ENCODE measurements at places on chromosomes 3 and 15.

- DNase-seq = peak; percentile 92
Observed at GRCh38 chr3:63343674-63344073, 65.6 kb downstream of the SYNPR start.

- DNase-seq = no peak
Observed at GRCh38 chr3:4776980-4777581, 202.2 kb upstream of the BHLHE40 start.

DNA sequence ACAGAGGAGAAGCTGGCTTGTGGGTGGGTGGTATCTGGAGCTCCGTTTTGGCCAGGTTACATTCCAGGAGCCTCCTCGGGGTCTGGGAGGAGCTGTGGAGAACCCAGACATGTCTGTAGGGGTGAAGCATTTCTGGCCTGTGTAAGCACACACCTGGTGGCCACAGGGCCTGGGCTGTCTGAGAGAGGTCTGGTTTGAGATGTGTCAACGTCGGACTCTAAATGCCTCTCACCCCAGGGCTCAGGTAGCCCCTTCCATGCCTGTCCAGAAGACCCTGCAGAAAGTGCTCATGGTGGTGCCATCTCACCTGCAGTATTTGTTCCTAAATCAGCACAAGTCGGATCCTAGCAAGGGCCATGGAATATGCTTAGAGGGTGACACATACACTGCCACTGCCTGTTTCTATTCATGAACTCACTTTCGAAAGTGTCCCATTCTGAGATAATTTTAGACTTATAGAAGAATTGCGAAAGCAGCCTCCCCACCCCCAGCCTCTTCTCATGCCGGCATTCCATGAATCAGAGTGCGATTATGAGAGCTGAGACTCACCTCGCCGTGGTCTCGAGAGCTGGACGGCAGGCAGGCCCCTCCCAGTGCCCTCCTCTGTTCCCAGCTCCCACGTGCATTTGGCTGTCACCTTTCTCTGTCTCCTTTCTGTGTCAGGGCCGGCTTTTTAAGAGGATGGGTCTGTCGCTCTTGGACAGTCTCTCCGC lies 63.7 kb downstream of the KLF15 start:
- no peak for DNase-seq

GRCh38 chr15:95690631-95691340 lies 639.7 kb upstream of the NR2F2 start:
- no peak for DNase-seq

DNA sequence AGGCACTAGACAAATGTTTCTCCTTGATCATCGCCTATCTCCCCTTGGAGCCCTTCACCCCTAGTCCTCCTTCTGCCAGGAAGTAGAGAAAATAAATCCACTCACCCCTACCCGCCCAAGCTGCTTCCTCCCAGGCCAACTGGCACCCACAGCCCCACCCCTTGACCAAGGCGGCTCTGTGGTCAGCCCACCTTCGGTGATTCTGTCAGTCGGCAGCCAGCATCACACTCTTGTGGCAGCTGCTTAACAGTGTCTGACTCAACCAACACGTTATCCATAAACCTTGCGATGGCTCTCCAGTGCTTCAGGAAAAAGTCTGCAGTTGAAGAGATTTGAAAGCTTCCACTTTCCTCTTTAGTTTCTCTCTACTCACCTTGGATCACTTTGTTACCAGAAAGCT lies 7.6 kb downstream of the SHF start:
- DNase-seq = no peak

GRCh38 chr15:99447497-99448371 lies 118.0 kb upstream of the MEF2A start:
- no peak for DNase-seq

DNA sequence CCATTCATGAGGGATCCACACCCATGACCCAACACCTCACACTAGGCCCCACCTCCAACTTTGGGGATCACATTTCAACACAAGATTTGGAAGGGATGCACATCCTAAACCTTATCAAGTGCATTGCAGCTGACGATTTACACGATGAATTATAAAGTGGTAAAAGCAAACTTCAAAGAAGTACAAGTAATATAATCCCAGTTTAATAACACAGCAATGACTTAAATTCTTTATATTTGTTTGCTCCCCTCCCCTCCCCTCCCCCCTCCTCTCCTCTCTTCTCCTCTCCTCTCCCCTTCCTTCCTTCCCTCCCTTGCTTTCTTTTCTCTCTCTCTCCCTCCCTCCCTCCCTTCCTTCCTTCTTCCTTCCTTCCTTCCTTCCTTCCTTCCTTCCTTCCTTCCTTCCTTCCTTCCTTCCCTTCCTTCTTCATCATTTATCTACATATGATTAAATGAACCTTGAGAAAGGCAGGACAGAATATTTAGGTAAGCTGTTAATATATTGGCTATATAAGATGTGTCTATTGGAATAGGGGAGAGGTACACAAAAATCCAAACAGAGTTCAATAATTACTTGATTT lies 46.3 kb upstream of the CLSTN2 start:
- DNase-seq = peak; percentile 96

DNA sequence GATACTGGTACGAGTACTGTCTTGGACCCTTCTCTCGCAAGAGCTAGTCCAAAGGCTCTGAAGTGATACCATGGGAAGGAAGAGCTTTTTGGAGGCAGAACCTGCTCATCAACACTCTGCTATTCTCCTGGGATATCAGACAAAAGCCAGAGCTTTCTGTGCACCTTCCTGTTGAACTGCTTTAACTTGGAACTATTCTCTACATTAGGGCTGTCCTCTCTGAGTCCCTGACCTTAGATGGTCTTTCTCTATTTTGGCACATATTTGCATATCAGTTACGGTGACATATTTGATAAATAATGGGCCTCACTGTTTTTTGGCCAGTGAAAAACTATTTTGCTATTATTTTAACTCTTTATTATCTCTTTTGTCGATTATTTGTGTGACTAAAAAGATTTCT lies 146.9 kb downstream of the TIGIT start:
- no peak for DNase-seq

GRCh38 chr15:35624881-35625280 lies 78.9 kb upstream of the DPH6 start:
- peak; percentile 34 for DNase-seq

- no peak for DNase-seq
Observed at GRCh38 chr3:67017211-67017610, 19.1 kb downstream of the KBTBD8 start.

- DNase-seq = no peak
Observed at GRCh38 chr15:25737218-25737643, 125.9 kb downstream of the ATP10A start.

DNA sequence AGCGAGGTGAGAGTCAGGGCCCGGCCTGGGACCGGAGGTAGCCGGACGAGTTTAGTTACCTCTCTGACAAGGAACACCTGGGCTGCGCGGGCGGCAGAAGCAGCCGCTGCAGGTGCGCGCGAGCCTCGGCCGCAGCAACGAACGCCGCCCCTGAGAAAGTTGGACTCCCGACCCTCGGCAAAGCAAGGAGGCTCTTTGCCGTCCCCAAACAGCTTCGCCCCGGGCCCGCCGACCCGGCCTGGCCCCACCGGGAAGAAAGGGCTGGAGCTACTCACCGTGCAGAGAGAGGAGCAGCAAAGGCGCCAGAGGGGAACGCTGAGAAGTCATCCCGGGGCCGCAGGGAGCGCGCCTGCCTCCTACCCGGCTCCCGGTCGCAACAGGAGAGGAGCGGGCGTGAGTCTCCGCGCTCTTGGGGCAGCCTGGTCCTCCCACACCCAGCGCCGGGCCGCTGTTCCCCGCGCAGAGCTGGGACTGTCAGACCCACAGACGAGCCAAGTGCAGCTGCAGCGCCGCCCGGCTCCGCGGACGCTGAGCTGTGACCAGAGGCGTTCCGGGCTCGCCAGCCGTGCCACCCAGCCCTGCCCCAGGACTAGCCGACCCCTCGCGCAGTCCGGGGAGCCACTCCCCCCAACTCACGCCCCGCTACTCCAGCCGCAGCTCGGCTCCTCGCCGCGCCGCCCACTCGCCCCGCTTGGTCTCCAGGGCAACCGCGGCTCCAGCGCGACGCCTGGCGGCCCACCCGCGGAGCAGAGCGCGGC lies at the start of gene IGSF11:
Gene IGSF11 (minus strand): TSS at position 591 of the 758 bp plus-strand sequence. CDS start 264 bp downstream, at position 327.
- no peak for DNase-seq

DNA sequence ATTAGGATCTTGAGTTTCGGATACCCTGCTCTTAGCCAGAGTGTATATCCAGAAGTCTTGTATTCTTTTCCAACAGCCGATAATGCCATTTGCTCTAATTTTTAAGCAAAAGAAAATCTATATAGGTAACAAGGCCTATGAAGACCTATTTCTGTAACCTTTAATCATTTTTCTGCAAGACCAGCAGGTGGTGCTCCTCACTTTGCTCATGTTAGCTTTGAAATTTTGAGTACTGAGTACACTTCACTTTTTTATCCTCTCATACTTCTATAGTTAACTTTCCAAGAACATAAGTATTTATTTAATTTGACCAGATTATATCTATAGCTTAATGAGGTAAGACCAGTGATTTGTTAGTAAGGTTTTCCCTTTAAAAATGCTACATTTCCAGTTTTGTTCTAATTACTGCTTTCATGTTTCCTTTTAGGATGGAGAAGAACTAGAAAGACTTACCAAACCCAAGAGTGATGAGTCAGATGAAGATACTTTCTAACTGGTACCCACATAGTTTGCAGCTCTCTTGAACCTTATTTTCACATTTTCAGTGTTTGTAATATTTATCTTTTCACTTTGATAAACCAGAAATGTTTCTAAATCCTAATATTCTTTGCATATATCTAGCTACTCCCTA lies 20.5 kb downstream of the SLC35A5 start:
- DNase-seq = peak; percentile 16

DNA sequence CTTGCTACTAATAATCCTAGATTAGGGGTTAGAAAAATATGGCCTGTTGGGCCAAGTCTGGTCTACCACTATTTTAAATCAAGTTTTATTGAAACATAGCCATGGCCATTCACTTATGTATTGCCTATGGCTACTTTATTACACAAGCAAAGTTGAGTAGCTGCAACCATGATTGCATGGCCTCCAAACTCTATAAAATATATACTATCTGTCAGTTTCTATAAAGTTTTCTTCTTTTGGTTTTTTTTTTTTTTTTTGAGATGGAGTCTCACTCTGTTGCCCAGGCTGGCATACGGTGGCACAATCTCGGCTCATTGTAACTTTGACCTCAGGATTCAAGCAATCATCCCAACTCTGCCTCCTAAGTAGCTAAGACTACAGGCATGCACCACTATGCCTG lies 60.4 kb downstream of the INO80 start:
- no peak for DNase-seq

- DNase-seq = no peak
Observed at GRCh38 chr3:108011616-108012015, 79.2 kb downstream of the CD47 start.

DNA sequence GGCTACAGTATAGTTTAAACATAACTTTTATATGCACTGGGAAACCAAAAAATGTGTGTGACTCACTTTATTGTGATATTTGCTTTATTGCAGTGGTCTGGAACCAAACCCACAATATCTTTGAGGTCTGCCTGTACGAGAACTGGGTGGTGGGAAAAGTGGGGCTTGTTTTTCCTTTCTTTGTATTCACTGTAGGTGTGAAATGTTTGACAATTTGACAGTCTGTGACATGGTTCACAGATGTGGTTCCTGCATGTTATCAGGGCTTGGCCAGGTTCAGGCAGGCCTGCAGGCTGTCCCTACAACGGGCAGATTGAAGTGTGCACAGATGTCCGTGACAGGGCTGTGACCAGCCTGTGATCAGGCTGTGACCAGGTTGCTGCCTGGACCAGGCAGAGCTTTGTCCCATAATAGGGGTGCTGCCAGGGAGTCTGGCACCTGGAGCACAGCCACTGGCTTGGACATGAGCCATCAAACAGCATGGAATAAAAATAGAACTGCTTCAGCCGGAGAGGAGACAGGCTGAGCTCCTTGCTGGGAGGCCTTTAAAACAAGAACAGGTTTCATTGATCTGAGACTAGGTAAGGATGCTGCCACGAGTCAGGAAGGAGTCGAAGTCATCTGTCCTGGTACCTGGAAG lies 61.0 kb downstream of the KLF13 start:
- no peak for DNase-seq

DNA sequence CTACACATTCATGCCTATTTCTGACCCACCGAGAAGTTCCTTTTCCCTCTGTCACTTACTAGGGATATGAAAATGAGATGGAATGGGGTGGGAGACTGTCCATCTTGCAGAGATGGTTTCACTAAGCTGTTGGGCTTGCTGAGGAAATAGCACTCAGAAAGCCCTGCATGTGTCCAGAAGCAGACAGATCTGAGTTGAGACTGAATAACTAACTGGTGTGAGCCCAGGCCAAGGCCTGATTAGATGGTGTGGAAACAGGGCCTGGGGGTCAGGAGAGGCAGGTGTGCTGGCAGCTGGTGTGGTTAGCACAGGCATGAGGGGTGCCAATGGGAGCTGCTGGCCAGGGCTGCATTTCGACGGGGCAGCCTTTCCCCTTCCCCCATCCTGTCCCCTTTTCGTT lies 72.1 kb downstream of the CLSTN2 start:
- no peak for DNase-seq

DNA sequence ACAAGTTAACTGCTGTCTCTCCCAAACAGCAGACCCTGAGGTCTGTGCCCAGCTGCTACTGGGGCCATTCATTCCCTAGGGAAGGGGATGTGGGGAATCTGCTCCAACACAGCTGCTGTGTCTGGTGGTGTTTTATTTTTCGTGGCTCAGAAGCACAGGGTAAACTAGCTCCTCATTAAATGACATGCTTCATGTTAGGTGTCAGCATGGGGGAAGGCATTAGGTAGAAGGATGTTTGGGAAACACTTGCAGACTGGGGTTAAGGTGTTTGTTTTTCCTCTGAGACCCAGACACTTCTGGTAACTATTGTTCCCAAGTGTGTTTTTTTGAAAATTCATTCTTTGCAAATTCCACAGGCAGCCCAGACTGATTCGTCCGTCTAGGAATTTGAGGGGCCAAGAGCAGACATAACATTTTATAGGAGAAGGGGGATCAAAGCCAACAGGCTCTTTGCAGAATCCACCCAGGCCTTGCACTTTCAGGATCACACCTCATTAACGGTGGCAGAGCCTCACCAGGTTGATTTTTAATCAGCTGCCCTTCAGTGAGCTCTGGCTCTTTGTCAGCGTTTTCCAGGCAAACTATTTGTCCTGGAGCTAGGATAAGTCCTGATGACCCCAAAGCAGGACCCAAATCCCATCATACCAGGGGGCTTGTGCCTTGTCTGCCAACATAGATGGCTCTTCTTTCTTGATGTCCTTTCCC lies 65.4 kb upstream of the ITGA11 start:
- no peak for DNase-seq

GRCh38 chr15:43930079-43930478 lies 103.3 kb downstream of the WDR76 start:
- DNase-seq = peak; percentile 37

DNA sequence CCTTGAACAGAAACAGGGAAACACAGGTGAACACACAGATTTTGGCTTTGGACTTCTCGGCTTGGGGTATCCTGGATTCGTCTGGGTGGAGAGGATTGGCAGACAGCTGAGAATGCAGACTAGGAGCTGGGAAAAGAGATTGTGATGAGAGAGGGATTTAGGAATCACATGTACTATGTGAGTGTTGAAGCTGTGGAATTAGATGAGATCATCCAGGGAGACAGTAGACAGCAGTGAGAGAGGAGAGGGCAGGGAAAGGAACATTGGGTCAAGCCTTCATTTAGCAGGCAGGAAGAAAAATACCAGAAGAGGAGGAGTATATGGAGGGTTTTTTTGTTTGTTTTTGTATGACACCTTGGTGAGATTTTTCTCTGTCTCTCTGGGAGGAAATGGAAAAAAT lies 262.1 kb upstream of the TBL1XR1 start:
- DNase-seq = no peak

GRCh38 chr15:69869881-69870505 lies 227.7 kb downstream of the TLE3 start:
- no peak for DNase-seq

GRCh38 chr3:42497009-42497731 lies 5.3 kb upstream of the VIPR1 start:
- peak; percentile 44 for DNase-seq

- DNase-seq = no peak
Observed at GRCh38 chr15:49769225-49769624, 148.4 kb downstream of the DTWD1 start.

Measured in SK-N-MC (cell line).